ENCODE measurements at places on chromosomes 2 and 18.

- no peak for DNase-seq
These were observed 21.7 kb downstream of the BIN1 start for GRCh38 chr2:127085317-127085681.

- no peak for DNase-seq
These were observed 162.2 kb downstream of the CD226 start for GRCh38 chr18:69785466-69785865.

GRCh38 chr2:120254178-120254577 lies 1.5 kb downstream of the RALB start:
- DNase-seq: no peak

DNA sequence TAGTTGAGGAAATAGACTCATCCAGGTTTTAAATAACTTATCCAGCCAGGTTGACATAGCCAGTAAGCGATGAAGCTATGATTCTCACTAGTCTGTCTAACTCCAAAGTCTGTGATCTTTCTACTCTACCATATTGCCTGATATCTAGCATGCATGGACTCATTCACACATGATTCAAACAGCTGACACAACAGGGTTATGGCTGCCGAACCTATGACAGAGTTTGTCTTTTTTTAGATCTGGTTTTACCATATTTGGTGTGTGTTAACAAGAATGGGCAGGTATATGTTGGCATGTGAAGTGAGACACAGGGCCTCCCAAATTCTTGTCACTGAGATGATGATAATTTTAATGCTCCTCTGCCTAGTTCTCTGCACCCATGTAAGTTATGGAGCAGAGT lies 210.6 kb downstream of the BABAM2 start:
- no peak for DNase-seq

DNA sequence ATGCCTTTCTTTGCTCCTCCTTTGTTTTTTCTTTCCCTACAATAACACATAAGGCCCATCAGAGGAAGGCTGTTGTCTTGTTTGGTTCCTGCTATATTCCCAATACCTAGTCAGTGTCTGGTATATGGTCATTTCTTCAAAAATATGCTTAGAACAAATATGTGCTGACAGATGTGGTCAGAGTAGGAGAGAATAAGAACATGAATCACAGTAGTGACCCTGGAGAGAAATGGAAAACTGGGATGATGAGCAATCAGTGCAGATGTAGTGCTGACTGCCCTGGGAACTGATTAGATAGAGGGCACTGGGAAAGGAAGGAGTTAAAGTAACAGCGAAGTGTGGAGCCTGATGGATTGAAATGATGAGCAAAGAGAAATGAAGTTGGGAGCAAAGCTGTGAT lies 189.4 kb upstream of the LHCGR start:
- DNase-seq: no peak

GRCh38 chr2:189210250-189211087 lies 30.9 kb upstream of the COL5A2 start:
- DNase-seq: no peak

GRCh38 chr2:45669032-45669486 lies 17.6 kb downstream of the PRKCE start:
- DNase-seq: no peak

GRCh38 chr2:219002395-219003266 lies 9.4 kb upstream of the CRYBA2 start:
- no peak for DNase-seq

- no peak for DNase-seq
These were observed 47.3 kb downstream of the MERTK start for GRCh38 chr2:111945444-111946293.

DNA sequence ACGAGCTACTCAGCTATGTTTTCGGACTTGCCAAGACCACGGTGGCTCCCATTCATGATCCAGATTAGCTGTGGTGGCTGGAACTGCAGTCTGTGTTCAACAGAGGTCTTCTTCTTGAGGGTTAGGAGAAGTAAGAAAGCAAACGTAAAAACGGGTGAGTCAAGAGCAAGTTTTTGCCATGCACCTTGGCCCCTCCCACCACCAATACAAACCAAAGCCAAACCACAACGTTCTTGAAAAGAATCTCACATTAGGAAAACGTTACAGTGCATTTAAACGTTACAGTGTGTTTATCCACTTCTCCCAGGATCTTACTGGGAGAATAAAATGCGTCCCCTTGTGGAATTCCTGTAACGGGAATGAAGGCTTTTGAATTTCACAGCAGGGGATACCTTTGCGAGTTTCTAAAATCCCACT lies 725 bp downstream of the FBXO48 start:
- DNase-seq: peak; percentile 32

GRCh38 chr18:4597301-4597700 lies 142.2 kb upstream of the DLGAP1 start:
- no peak for DNase-seq

DNA sequence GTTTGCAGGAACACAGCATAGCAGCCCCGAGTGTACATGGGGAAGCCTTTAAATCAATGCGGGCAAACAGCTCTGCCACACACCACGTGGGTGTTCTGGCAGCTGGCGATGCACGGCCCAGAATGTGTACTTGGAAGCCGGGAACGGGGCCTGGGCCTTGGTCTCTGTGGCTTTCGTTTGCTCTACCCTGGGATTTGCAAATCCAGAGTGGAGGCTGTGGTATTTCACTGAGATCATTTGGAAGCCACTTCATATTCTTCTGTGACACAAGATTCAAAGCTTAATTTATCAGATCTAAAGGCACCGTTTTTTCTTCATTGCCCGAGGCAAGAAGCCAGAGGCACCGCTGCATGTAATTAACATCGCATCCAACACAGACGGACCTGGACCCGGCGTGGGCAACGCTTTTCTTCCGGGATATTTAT lies 246.3 kb upstream of the MYT1L start:
- DNase-seq: peak; percentile 91
